ENCODE measurements at places on chromosomes 16 and 17. TPM values are rescaled to one million over a fixed set of nuclear protein-coding genes. Genes with fewer than 3 reads are reported as not detected.

Gene CCL15
- total RNA-seq, result not detected

Gene AGRP
- not detected for total RNA-seq

Gene POLR2C
- total RNA-seq, result 79.8 TPM

Gene TP53TG3C
- not detected for total RNA-seq

Data from SK-MEL-5 (cell line).